PC-3 (cell line): ENCODE measurements at places on chromosomes 16 and 17. TPM values are rescaled to one million over a fixed set of nuclear protein-coding genes. Genes with fewer than 3 reads are reported as not detected.

Gene RBFOX1
- total RNA-seq, result not detected in 2 replicates

Gene USH1G
- total RNA-seq, result 0.04 TPM in 1 of 2 replicates, not detected in the other

Gene PRR15L
- 3.8 and 6.0 TPM in 2 replicates for total RNA-seq

Gene KRTAP4-4
- total RNA-seq, result not detected in 2 replicates

Gene RHBDF2
- total RNA-seq, result 52.3 and 74.8 TPM in 2 replicates

Gene SPATA22
- total RNA-seq, result 1.8 TPM in 1 of 2 replicates, not detected in the other

Gene STX1B
- 1.5 and 2.4 TPM in 2 replicates for total RNA-seq

Gene HS3ST3A1
- 47.6 and 65.4 TPM in 2 replicates for total RNA-seq

Gene CDH3
- total RNA-seq, result 102 and 109 TPM in 2 replicates

Gene NOG
- 23.9 and 30.6 TPM in 2 replicates for total RNA-seq

Gene GALR2
- 0.69 and 2.2 TPM in 2 replicates for total RNA-seq

Gene GP1BA
- total RNA-seq, result not detected in 2 replicates

Gene BMERB1
- 3.8 and 7.1 TPM in 2 replicates for total RNA-seq

Gene ESRP2
- 46.9 and 48.1 TPM in 2 replicates for total RNA-seq

Gene ZNF385C
- 0.04 and 0.17 TPM in 2 replicates for total RNA-seq

Gene CNTNAP1
- 4.6 and 6.6 TPM in 2 replicates for total RNA-seq

Gene LITAFD
- not detected in 2 replicates for total RNA-seq

Gene FNDC8
- not detected in 2 replicates for total RNA-seq

Gene ACSM5
- not detected in 2 replicates for total RNA-seq

Gene VTN
- total RNA-seq, result not detected in 2 replicates

Gene HCRT
- not detected in 2 replicates for total RNA-seq

Gene PROCA1
- 1.9 and 2.6 TPM in 2 replicates for total RNA-seq

Gene SEZ6L2
- 23.7 and 25.3 TPM in 2 replicates for total RNA-seq

Gene BCL6B
- 0.12 TPM in 1 of 2 replicates, not detected in the other for total RNA-seq

Gene ATP2A3
- 3.3 and 8.9 TPM in 2 replicates for total RNA-seq

Gene OTOA
- not detected in 2 replicates for total RNA-seq

Gene PIGS
- 15.8 and 22.4 TPM in 2 replicates for total RNA-seq

Gene SLC5A10
- total RNA-seq, result not detected in 2 replicates

Gene PIK3R5
- total RNA-seq, result not detected in 2 replicates

Gene NUFIP2
- total RNA-seq, result 16.1 and 22.6 TPM in 2 replicates

Gene KRT39
- total RNA-seq, result not detected in 2 replicates

Gene TEKT5
- total RNA-seq, result not detected in 2 replicates

Gene SRCIN1
- total RNA-seq, result 1.8 and 2.6 TPM in 2 replicates

Gene ERN2
- not detected in 2 replicates for total RNA-seq

Gene HS3ST3B1
- 0.33 and 0.52 TPM in 2 replicates for total RNA-seq

Gene KRTAP2-2
- total RNA-seq, result not detected in 2 replicates

Gene NOD2
- 0.07 TPM in 1 of 2 replicates, not detected in the other for total RNA-seq

Gene WSCD1
- total RNA-seq, result 56.7 and 57.0 TPM in 2 replicates

Gene HOXB1
- total RNA-seq, result not detected in 2 replicates

Gene WDR45B
- 101 and 110 TPM in 2 replicates for total RNA-seq

Gene USP7
- 52.8 and 73.8 TPM in 2 replicates for total RNA-seq

Gene HASPIN
- 10.6 and 12.7 TPM in 2 replicates for total RNA-seq

Gene MC1R
- total RNA-seq, result 4.2 and 6.1 TPM in 2 replicates

Gene SLC47A1
- total RNA-seq, result 0.12 and 0.15 TPM in 2 replicates

Gene SERPINF2
- total RNA-seq, result 2.2 and 2.5 TPM in 2 replicates

Gene FOXO3B
- total RNA-seq, result 3.5 and 4.4 TPM in 2 replicates

Gene DPEP2
- total RNA-seq, result not detected in 2 replicates

Gene RAB26
- total RNA-seq, result 4.6 and 5.6 TPM in 2 replicates

Gene IL32
- total RNA-seq, result 8.8 and 10.8 TPM in 2 replicates
